KG1 (cell line): ENCODE measurements at places on chromosomes 16 and 17.

DNA sequence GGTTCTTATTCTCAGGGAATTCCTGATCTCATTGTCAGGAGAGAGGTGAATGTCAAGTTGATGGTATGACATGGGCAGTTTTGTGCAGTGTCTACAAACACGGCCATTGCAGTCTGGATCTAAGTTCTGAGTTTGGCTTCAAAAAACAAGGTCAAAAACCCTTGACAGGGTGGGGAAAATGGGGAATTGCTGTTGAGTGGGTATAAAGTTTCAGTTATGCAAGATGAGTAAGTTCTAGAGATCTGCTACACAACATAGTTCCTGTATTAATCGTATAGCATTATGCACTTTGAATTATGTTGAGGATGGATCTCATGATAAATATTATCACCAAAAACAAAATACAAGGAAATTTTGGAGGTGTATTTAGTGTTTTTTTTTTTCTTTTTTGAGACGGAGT is 36.6 kb upstream of the CARMIL2 start:
- no peak for DNase-seq

- DNase-seq, result no peak
Observed at GRCh38 chr17:9488556-9488955, 87.1 kb downstream of the STX8 start.

- DNase-seq, result no peak
Observed at GRCh38 chr16:85620374-85620773, 7.3 kb downstream of the GSE1 start.

DNA sequence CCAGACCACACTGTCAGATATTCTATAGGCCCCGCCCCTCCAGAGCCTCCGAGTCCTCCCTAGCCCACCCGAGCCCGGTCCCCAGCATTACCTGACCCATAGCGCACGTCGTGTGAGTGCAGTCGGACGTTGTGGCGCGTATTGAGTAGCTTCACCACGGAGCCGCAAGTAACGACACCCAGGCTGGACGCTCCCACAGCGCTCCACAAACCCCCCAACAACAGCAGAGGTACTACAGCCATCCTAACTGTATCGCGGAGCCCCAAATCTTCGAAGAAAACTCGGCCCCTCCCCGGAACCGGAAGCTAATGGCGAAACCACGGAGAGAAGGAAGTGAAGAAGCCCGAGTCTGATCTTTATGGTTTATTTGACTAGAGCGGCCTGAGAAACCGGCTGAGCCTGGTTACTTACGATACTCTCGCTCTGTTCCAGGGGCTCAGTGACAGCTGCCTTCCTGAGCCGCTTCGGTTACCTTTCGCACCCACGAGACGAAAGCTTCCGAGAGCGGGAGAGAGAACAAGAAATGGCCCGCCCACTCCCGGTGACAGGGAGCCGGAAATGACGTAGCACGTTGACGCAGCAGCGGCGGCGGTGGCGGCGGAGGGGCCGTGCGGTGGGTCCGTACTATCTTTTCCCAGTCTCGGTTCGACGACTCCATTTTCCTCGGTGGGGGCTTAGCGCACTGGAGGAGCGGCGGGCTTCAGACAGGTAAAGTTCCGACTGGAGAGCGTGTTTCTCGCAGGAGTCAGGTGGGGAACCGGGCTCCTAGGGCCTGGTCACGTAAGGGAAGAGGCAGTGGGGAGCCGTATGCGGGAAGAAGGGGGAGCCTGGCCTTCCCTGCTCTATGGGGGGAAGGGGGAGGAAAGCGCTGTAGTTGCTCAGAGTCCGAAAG is at the start of the genes SDF2 and SUPT6H:
SDF2 (minus strand) TSS at position 272 of the 892 bp plus-strand sequence; CDS start at position 242, 30 bp downstream.
SUPT6H (plus strand) TSS at position 571 of the 892 bp plus-strand sequence. CDS start 11,197 bp downstream, outside the sequence.
- DNase-seq, result peak; percentile 95

- DNase-seq, result no peak
Observed at GRCh38 chr16:19639986-19640421, 78.0 kb downstream of the KNOP1 start.

DNA sequence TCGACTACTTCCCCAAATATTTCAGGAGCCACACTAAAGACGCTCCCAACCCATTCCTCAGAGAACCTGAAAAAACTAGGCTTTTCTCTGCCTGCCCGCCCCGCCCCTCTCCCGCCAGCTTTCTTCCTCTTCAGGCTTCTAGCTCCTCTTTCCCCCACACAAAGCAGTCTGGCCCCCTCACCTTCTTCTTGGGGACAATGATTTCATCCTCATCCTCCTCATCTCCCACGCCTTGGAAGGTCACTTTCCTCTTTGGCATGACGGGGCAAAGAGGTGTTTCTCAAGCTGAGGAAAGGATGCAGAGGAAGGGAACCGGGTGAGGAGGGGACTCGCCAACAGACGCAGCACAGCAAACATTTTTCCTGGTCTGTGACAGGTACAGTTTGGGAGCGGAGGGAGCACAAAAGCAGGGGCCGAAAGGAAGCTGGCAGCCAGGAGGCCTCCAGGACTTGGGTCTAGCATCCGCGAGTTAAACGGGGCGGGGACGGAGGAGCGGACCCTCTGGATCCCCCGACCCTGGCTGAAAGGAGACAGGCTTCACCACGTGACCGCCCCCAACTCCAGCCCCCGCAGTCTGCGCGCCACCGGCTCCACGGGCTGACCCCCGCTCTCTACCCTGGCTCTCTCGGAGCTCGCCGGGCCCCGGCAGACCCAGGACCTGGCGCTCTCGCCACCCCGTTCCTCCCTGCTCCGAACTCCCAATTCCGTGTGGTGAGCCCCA is 525 bp downstream of the CD2BP2 start:
- DNase-seq, result peak; percentile 81

- no peak for DNase-seq
Observed at GRCh38 chr16:86499889-86500707, 10.2 kb upstream of the FOXF1 start.

GRCh38 chr17:77225265-77225664 is 84.5 kb downstream of the SEC14L1 start:
- no peak for DNase-seq

GRCh38 chr17:2304931-2305330 is 1.2 kb downstream of the SRR start:
- no peak for DNase-seq

- DNase-seq, result no peak
Observed at GRCh38 chr17:83053021-83053681, 26.3 kb upstream of the METRNL start.

DNA sequence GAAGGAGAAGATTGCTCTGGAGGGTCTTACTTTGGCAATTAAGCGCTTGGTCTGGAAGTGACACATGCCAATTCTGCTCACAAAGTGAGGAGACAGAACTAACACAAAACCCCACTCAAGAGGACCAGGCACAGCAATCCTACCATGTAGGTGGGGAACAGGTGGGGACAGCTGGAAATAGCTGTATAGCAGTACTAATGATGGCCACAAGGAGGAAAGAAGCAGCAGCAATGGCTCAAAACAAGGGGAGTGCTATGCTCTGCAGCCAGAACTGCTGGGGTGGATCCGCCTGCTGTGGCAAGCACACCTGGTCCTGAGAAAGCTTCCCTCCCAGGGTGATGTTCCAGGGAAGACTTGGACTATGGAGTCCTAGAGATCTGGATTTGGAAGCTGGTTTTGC is 17.0 kb upstream of the TMEM132E start:
- no peak for DNase-seq

GRCh38 chr16:83925095-83925905 is 26.4 kb downstream of the MLYCD start:
- DNase-seq, result no peak

GRCh38 chr16:12341423-12341822 is 364.9 kb downstream of the SNX29 start:
- no peak for DNase-seq

GRCh38 chr16:64784635-64785034 is 337.2 kb downstream of the CDH11 start:
- DNase-seq, result no peak

GRCh38 chr16:30063893-30064728 is 1.4 kb upstream of the ALDOA start:
- peak; percentile 79 for DNase-seq

- no peak for DNase-seq
Observed at GRCh38 chr17:27519550-27519949, 63.3 kb downstream of the KSR1 start.

DNA sequence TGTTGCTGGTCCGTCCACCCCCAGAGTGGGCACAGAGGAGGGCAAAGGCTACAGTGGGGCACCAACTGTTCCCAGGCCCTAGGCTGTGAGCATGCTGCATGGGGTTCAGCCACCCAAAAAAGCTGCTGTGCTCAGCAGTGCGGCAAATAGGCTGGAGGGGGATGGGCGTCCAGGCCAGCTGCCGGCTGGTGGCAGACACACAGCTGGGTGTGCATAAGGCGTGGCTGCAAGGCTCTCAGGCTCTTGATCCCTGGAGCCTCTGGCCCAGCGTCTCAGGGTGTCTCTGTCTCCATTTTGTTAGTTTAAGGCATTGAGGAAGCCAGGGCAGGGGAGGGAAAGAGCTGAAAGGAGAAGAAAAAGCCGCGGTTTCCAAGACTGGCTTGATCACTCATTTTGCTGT is 8.8 kb downstream of the RPL19 start:
- no peak for DNase-seq

DNA sequence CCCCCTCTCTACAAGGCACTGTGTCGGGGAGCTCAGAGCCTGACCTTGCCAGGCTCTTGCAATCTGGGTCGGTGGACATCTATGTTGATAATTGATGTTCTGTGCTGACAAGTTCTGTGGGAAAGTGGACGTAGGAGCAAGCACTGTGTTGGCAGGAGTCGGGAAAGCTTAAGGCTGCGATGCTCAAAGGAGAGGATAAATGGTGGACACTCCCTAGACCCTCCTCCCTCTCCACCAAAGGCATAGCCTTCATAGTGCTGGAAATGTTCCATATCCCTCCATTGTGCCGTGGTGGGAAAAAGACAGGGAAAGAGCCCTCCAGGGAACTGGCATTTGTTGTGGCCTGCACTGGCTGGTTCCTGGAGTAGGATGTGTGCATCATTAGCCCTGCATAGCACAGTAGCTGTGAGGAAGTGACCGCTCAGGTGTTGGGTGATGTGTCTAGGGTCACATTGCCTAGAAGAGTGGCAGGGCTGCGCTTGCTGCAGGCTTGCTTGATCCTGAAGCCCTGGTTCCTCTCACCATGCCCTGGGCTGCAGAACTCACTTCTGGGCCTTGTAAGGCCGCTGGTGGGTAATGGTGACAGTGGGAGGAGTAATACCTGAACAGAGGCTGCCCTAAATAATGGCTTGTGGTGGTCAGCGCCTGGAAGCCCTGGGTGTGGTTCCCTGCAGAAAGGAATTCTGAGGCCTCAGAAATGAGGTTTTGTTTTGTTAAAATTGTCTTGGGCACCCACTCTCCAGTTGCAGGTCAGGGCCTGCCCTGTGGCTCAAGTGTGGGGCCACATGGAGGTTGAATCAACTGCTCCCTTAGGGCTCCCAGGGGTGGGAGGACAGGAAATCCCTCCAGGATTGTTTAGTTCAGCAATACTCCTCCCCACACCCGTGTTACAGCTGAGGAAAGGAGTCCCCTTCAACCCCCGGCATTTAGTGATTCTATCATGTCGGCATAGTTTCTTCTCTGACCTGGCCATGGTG is 62.6 kb downstream of the KSR1 start:
- no peak for DNase-seq

- no peak for DNase-seq
Observed at GRCh38 chr17:42277342-42277712, 1.1 kb upstream of the STAT5B start.
